NCI-H187 treated with DMSO at 0.1 percent for 48 hours (cell line): ENCODE measurements at places on chromosomes 12 and 14.
A peak's percentile ranks its signal among the peaks of the same experiment; 100 is the strongest.

DNA sequence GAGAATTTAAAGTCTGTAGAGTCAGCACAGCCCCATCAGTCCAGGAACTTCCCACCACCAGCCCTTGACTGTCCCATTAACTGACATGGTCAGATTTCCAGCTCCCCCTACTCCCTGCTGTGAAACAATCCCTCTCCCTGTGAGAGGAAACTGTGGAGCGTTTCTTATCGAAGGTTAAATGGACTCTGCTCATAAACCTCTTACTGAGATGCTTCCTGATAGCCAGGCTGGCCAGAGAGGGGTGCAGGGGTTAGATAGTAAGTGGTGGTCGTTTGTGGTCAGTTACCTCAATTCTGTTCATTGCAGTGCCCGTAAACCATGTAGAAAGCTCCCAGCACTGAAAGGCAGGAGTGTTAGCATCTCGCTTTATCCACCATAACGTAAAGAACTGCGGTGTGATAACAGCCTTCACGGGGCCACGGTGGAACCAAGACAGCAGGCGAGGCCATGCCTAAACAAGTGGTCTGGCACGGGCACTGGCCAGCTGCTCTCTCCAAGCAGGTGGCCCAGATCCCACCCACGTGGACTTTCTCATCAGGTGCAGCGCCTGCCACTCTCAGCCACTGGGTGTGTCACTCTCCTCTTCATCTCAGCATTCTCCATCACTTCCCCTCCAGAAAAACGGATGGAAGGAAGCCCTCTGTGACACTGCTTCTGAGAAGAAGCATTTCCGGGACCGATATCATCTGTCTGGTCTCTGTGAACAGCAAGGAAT, 102.2 kb downstream of the FBXL14 start:
- DNase-seq: no peak

DNA sequence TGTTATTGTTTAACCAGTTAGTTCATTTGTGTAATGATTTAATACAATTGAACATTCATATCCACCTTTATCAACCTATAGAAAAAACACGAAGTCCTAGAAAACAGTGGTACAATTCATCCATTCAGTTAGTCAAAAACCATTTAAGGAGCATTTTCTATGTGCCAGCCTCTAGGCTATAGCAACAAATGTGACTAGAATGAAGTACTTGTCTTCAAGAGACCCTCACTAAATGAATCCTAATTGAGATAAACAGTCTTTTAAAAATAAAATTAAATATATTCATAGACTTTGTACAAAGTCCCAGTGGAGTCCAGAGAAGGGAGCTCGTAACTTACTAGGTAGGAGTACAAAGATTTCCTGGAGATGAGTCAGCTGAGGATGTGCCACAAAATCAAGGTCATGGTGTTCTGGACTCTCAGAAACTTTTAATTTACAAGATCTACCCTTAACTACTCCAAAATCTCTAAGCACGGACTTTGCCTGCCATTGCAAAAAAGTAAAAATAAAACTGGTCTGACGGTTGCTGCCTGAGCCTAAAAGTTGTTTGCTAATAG, 430.7 kb upstream of the DCN start:
- no peak for DNase-seq

DNA sequence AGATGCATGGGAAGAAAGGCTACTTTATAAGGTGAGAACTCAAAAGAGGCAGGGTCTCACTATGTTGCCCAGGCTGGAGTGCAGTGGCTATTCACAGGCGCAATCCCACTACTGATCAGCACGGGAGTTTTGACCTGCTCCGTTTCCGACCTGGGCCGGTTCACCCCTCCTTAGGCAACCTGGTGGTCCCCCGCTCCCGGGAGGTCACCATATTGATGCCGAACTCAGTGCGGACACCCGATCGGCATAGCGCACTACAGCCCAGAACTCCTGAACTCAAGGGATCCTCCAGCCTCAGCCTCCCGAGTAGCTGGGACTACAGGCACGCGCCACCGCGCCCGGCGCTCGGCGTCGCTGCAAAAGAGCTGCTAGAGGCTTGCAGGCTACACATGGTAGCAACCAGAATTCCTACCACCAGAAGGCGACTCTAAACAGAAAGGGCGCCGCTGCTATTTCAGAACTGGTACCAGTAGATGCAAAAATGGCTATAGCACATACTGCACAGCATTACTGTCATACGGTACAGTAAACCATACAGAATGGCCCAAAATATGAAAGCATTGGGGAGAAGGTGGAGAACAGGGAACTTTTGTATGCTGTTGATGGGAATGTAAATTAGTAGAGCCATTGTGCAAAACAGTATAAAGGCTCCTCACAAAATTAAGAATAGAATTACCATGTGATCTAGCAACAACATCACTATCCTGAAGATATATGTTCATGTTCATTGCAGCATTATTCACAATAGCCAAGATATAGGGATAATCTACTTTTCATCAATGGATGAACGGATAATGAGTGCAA, 1.2 kb upstream of the NEMF start:
- DNase-seq: peak; percentile 70

- no peak for DNase-seq
Observed at GRCh38 chr12:64170024-64170423, 52.1 kb downstream of the KICS2 start.

- DNase-seq: no peak
Observed at GRCh38 chr14:69038455-69039287, 59.6 kb upstream of the ACTN1 start.

DNA sequence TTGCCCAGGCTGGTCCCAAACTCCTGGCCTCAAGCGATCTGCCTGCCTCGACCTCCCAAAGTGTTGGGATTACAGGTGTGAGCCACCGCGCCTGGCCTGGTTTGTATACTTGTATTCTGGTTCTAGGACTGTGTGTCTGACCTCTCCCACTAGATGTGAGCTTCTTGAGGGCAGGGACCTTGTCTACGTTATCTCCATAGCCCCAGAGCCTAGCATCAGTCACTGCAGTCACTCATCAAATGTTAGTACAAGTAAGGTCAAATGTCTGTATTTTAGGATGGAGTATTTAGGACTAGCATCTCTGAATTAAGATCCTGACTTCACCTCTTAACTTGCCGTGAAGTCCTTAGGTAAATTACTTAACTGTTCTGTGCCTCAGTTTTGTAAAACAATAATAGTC, 2.9 kb downstream of the RILPL2 start:
- DNase-seq: no peak

- no peak for DNase-seq
Observed at GRCh38 chr14:59154373-59154772, 34.1 kb upstream of the DAAM1 start.

DNA sequence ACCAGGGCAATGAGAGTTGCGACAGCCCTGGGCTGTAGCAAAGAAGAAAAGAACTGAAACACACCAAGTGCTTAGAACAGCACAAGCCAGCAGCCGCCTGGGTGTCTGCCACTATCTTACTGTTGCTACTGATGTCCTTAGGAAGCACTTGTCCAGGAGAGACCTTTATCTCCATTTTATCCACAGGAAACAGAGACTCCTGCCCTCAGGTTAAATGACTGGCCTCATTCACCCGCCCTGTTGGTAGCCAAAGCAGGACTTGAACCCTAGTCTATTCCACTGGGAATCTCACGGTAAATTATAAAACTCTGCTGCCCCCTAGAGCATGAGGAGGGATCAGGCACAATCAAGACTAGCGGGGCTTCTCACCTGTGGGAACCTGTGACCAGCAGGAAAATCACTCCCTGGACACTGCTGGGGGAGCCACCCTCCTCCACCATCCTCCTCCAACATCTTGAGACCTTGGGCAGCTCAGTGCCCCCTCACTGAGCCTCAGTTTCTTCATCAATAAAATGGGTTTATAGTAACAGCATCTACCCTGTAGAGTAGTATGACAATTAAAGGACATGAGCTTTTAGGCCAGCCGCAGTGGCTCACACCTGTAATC, 20.5 kb upstream of the TESC start:
- no peak for DNase-seq

- no peak for DNase-seq
Observed at GRCh38 chr14:106308839-106309389, 782.5 kb downstream of the TMEM121 start.

GRCh38 chr12:89846473-89847055, 137.9 kb upstream of the ATP2B1 start:
- no peak for DNase-seq

DNA sequence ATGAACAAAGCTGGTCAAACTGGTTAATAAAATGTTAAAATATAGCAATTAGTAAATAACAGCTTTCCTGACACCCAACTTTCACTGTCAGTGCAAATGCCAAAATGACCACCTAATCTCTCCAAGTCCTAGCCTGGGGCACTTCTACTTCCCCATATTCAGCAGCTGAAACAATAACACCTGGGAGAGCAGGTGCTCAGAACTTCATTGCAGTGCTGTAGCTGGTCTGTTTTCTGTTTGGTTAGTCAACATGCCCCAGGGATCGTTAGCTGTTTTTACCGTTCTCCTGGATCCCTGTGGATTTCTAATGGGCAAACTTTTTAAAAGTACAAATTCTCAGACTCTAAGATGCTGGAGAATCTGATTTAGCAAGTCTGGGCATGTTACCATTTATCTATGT, 759.7 kb downstream of the GALC start:
- DNase-seq: no peak

DNA sequence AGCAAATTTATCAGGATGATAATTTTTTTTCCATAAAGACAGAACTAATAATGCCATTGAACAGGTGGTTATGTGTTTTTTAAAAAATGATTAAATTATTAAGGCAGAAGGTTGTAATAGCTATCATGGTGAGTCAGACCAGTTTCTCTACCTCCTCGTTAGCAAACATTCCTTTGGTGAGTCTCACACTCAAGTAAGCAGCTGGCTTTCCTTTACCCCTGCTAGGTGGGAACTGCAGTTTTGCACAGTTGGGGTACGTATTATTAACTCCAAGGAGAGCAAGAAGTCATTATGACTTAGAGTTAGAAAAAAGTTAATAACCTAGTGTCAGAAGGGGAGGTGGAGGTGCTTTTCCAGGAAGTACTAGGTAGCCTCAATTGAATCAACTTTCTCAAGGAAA, 165.3 kb downstream of the SNAPC1 start:
- DNase-seq: no peak

DNA sequence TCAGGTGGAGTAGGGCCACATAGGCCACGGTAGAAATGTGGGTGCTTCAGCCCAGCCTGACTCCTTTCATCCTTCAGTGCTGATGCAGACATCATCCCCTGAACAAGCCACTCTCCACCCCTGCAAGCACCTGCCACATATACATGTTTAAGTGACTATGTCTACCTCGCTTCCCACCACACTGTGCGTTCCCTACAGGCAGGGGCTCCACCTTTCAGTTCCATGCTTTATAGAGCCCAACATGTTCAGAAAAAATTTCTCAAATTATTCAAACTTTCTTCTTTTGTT, 11.6 kb downstream of the SLC7A7 start:
- no peak for DNase-seq

DNA sequence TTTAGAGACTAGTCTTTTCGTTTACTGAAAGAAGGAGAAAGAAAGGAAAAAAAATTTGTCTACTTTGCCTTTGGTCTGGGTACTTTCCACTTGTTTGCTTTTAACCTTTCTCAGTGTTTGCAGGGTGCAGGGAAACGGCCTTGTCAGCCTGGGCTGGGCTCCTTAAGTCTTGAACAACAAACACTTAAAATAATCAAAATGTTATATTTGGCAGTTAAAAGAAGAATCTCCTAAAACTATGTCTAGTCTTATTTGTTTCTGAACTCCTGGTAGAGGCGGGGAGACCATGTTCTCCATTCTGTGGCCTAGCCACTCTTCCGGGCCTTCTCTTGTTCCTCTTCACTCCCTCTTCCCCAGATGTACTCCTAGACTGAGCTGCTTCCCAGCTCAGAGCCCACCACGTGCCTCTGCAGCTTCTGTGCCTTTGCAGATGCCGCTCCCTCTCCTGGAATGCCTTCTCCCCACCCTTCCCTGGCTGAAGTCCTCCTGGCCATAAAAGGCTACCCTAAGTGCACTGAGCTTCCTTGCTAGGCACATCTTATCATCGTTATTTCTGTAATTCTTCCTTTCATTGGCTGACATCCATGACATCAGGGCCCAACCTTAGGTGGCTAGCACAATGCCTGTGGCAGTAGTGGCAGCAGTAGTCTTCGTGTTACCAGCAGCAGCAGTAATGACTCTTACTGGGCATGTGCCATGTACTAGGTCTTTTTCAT, 432.9 kb downstream of the ZFP36L1 start:
- no peak for DNase-seq

DNA sequence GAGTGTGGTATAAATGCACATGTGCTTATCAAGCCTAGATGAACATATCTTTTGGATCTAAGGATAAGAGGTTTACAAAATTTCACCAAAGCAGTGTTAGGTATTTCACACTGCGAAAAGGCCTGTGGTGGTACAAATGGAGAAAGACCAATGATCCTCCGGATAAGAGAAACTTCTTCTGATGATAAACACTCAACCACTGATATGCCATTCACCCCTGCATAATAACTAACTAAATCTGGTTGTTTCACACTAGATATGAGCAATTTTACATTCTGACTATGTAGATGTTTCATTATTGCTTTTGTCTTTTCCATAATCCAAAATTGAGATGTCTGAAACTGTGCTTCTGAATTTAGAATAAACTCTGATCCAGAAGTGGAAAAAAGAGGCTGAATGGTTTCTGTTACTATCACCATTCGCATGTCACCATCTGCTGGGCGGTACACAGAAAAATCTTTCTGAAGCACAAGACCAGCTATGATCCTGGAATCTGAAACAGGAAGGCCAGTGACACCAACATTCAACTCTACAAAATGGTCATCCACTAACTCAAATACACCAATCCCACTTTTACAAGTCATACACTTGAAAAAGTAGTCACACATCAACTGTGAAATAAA, 1.3 kb downstream of the BBS10 start:
- DNase-seq: no peak

- DNase-seq: no peak
Observed at GRCh38 chr14:64733321-64733720, 29.1 kb downstream of the PLEKHG3 start.

GRCh38 chr12:96152164-96152563, 42.0 kb upstream of the ELK3 start:
- DNase-seq: no peak

DNA sequence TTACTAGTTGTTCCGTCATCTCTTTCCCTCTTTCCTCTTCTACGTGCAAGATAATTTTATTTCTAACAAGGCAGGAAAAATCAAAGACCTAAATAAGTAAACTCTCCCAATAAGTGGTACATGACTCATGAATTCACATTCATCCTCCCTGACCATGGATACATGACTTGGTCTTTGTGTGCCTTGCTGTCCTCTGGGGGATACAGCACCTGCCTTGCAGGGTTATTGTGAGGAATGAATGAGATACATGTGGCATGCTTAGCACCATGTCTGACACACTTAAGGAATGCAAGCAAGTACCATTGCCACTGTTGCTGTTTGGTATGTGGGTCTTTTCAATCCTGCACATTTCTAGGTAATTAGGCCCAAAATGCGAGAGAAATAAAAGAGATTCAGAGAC, 208.4 kb downstream of the DPF3 start:
- DNase-seq: no peak

- DNase-seq: no peak
Observed at GRCh38 chr14:102914474-102915291, 7.8 kb upstream of the AMN start.

GRCh38 chr12:2970744-2971143, 11.5 kb downstream of the TEAD4 start:
- DNase-seq: no peak

- no peak for DNase-seq
Observed at GRCh38 chr12:92192360-92192759, 46.7 kb upstream of the BTG1 start.

- DNase-seq: no peak
Observed at GRCh38 chr12:104637604-104638003, 180.9 kb downstream of the CHST11 start.
